ENCODE measurements at places on chromosomes 2 and 18.
A peak's percentile ranks its signal among the peaks of the same experiment; 100 is the strongest.

DNA sequence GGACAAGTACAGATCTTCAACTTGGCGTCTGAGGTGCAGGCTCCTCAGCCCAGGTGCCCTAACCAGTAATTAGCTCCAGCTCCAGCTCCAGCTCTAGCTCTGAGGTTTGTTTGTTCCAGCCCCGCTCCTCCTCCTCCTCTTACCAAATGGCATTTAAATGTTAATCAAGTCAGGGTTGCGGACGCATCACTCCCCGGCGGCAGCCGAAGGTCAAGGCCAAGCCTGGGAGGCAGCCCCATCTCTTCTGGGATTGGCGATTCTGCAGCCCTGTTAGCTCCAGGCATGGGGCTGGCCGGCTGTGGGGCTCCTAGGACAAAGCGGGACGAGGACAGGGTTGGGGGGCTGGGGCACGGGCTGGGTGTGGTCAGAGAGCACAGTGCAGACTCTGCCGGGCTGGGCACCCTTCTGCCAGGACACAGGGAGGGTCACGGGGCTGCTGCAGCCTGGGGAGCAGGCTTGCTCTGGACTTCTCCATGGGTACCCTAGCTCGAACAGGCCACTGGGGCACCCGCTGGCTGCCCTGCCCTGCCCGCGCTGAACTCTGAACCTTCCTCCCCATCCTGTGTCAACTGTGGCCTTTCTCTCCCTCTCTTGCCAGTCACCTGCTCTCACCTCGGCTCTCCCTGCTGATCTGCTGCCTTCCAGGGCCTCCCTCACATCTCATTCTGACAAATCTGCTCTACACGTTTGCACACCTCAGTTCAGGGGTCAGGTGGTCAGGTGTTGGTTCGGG lies 203.3 kb downstream of the CELF4 start:
- peaks cover 5% of the 10 kb centered on the region for H3K27me3 ChIP-seq
- no peak for DNase-seq
- no peaks in the 10 kb centered on the region for H3K4me1 ChIP-seq
- H3K27ac ChIP-seq = no peak overlapping the region
- no peak overlapping the region for H3K4me3 ChIP-seq

DNA sequence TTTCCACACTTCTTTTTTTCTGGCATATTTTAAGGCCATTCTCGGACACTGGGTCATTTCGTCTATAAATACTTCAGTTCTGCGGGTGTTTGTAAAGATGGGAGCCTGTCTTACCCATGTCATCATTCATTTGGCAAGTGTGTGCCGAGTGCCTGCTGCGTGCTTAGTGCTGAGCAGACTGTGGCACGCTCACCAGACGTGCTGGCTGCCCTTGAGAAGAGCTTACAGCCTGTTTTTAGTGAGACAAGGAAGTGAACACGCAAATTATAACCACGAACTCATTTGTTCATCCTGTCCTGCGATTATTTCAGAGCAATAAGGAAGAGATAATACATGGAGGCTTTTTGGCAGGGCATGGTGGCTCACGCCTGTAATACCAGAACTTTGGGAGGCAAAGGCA lies 10.4 kb upstream of the STON1 start:
- H3K27me3 ChIP-seq = no peaks in the 10 kb centered on the region
- no peak for DNase-seq
- H3K4me1 ChIP-seq = no peaks in the 10 kb centered on the region

DNA sequence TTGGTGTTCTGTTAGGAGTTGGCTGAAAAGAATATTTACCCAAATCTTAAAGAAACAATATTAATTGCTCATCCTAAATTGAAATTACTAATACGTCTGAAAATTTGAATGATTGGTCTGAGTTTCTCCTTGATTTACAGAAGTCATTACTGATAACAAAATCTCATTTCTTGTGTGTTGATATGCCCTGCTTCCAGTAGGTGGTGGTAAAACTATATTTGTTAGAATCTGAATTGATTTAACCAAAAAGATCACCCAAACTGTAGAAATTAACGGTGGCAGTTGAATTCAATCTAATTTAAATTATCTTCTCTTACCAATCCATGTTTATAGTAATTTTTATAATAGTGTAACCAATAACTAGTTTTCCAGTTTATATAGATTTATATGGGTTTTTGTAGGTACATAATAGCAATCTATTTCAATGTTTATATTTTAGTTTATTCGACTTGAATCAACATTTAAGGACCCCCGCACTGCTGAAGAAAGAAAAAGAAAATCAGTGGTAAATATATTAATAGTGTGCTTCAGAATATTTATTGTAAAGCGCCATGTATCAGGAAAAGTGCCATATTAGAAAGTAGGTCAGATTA lies 38.3 kb downstream of the PAPOLG start:
- H3K27me3 ChIP-seq = no peaks in the 10 kb centered on the region
- no peak for DNase-seq
- no peaks in the 10 kb centered on the region for H3K4me1 ChIP-seq
- no peak overlapping the region for H3K27ac ChIP-seq
- no peak overlapping the region for H3K4me3 ChIP-seq

- no peaks in the 10 kb centered on the region for H3K27me3 ChIP-seq
- H3K27ac ChIP-seq = no peak overlapping the region
- DNase-seq = no peak
- H3K36me3 ChIP-seq = peaks cover 67% of the 10 kb centered on the region
These were observed 6.6 kb upstream of the PCBP1 start for GRCh38 chr2:70080610-70081200.

GRCh38 chr2:105843476-105844374 lies 99.0 kb downstream of the NCK2 start:
- peaks cover 18% of the 10 kb centered on the region for H3K4me1 ChIP-seq
- no peaks in the 10 kb centered on the region for H3K27me3 ChIP-seq
- H3K27ac ChIP-seq = no peak overlapping the region
- no peaks in the 10 kb centered on the region for H3K36me3 ChIP-seq

GRCh38 chr2:128710729-128711128 lies 392.1 kb upstream of the HS6ST1 start:
- H3K36me3 ChIP-seq = no peaks in the 10 kb centered on the region
- no peak overlapping the region for H3K27ac ChIP-seq
- DNase-seq = no peak
- H3K4me3 ChIP-seq = no peak overlapping the region

GRCh38 chr2:204799791-204800190 lies 254.5 kb downstream of the PARD3B start:
- no peak for DNase-seq
- no peak overlapping the region for H3K4me3 ChIP-seq
- H3K36me3 ChIP-seq = no peaks in the 10 kb centered on the region
- H3K27ac ChIP-seq = no peak overlapping the region
- H3K27me3 ChIP-seq = no peaks in the 10 kb centered on the region
- H3K4me1 ChIP-seq = no peaks in the 10 kb centered on the region

- H3K27ac ChIP-seq = no peak overlapping the region
- no peaks in the 10 kb centered on the region for H3K27me3 ChIP-seq
- H3K36me3 ChIP-seq = no peaks in the 10 kb centered on the region
- H3K4me1 ChIP-seq = no peaks in the 10 kb centered on the region
These were observed 9.4 kb downstream of the MAP3K19 start for GRCh38 chr2:135037831-135038230.

GRCh38 chr2:223474893-223475292 lies 127.3 kb downstream of the SCG2 start:
- H3K27me3 ChIP-seq = no peaks in the 10 kb centered on the region
- H3K36me3 ChIP-seq = no peaks in the 10 kb centered on the region
- no peak for DNase-seq

- no peaks in the 10 kb centered on the region for H3K36me3 ChIP-seq
- no peak overlapping the region for H3K4me3 ChIP-seq
- H3K4me1 ChIP-seq = no peaks in the 10 kb centered on the region
- no peak for DNase-seq
- no peaks in the 10 kb centered on the region for H3K27me3 ChIP-seq
These were observed 135.2 kb downstream of the NYAP2 start for GRCh38 chr2:225534697-225535096.

GRCh38 chr2:216683846-216684245 lies 11.5 kb downstream of the IGFBP5 start:
- peaks cover 11% of the 10 kb centered on the region for H3K4me1 ChIP-seq
- H3K4me3 ChIP-seq = no peak overlapping the region
- H3K27ac ChIP-seq = peak overlapping the region; percentile 66

DNA sequence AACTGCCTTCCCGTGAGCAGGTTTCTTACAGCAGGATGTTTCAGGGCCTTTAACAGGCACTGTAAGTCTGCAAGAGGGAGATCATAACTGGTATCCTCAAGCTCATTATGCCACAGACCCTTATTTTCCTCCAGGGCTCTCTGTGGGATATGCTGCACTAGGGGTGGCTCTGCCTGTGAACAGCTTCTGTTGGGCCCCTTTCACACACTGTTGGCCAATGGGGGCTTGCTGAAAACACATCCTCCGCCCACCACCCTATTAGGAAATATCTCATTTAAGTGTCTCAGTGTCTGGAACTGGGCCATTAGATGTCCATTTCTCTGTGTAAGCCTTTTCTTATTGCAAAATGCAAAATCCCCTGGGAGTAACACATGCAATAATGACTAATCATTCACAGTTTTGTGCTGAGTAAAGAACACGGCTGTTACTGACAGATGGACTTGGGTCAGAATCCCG lies 414.3 kb upstream of the HS6ST1 start:
- H3K36me3 ChIP-seq = no peaks in the 10 kb centered on the region
- H3K4me3 ChIP-seq = no peak overlapping the region
- peak overlapping the region; percentile 30 for H3K27ac ChIP-seq
- no peak for DNase-seq

GRCh38 chr2:100419915-100420314 lies 2.4 kb upstream of the CHST10 start:
- no peaks in the 10 kb centered on the region for H3K36me3 ChIP-seq
- DNase-seq = no peak
- H3K4me1 ChIP-seq = peaks cover 3% of the 10 kb centered on the region
- no peak overlapping the region for H3K27ac ChIP-seq
- H3K27me3 ChIP-seq = no peaks in the 10 kb centered on the region
- H3K4me3 ChIP-seq = no peak overlapping the region

- no peak overlapping the region for H3K27ac ChIP-seq
- no peaks in the 10 kb centered on the region for H3K36me3 ChIP-seq
- no peaks in the 10 kb centered on the region for H3K27me3 ChIP-seq
- peak overlapping the region; percentile 37 for H3K4me3 ChIP-seq
These were observed 4.6 kb downstream of the PROC start for GRCh38 chr2:127422559-127423477.

DNA sequence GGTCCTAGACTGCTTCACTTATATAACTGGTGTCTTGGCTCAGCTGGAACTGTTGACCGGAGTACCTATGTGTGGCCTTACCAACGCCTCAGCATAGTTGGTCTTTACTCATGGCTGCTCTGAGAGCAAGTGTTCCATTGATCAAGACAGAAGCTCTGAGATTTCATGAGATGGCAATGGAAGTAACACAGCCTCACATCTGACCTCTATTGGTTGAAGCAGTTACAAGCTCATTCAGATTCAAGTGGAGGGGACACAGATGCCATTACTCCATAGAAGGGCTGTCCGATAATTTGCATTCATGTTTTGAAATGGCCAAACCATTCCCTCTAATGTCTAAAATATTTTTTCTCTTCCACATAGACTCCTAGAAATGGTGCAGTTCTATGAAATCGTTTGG lies 46.4 kb upstream of the STK39 start:
- no peak overlapping the region for H3K4me3 ChIP-seq
- H3K27me3 ChIP-seq = no peaks in the 10 kb centered on the region
- no peak for DNase-seq

DNA sequence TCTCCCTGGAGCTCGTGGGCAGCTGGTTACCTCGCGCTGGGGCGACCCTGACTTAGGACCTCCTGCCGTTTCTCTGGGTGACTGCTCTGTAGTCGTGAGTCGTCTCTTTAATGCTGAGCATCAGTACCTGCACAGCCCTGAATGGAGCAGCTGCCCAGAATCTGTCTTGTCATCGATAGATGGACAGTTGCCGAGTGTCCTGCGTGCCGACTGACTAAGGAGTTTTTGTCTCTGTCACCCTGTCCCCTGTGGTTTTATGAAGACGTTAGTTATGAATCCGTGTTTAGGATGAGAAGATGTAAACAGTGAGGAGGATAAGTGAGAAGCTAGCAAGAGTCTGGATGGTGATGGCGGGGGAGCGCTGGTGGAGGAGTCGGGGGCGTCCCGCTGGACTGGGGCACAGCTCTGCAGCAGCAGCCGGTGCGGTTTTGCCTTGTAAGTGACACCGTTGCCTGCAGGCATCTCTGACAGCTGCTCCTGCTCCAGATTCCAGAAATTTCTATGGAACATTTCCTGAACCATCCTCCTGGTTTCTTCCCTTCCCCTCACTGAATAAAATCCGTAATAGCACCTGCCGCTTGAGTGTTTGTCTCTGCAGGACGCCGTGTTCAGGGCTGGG lies 13.3 kb downstream of the AGAP1 start:
- H3K4me3 ChIP-seq = no peak overlapping the region
- H3K27me3 ChIP-seq = no peaks in the 10 kb centered on the region
- peak overlapping the region; percentile 20 for H3K27ac ChIP-seq

- no peaks in the 10 kb centered on the region for H3K27me3 ChIP-seq
- DNase-seq = no peak
- no peak overlapping the region for H3K27ac ChIP-seq
- no peak overlapping the region for H3K4me3 ChIP-seq
- H3K36me3 ChIP-seq = no peaks in the 10 kb centered on the region
- no peaks in the 10 kb centered on the region for H3K4me1 ChIP-seq
These were observed 40.4 kb upstream of the ID2 start for GRCh38 chr2:8641301-8641965.

Data from RWPE2 (cell line).